ENCODE measurements at places on chromosomes 12 and 14. TPM values are rescaled to one million over a fixed set of nuclear protein-coding genes. Genes with fewer than 3 reads are reported as not detected.

MFAP5 gene
- 31.6 TPM for total RNA-seq

SIRT4 gene
- total RNA-seq: 3.6 TPM

C12orf43 gene
- total RNA-seq: 5.4 TPM

GLIPR1L2 gene
- total RNA-seq: 0.60 TPM

GPR84 gene
- 0.52 TPM for total RNA-seq

ZNF10 gene
- total RNA-seq: 8.7 TPM

TNFAIP2 gene
- total RNA-seq: 23.3 TPM

SERPINA5 gene
- not detected for total RNA-seq

IQSEC3 gene
- not detected for total RNA-seq

DNA sequence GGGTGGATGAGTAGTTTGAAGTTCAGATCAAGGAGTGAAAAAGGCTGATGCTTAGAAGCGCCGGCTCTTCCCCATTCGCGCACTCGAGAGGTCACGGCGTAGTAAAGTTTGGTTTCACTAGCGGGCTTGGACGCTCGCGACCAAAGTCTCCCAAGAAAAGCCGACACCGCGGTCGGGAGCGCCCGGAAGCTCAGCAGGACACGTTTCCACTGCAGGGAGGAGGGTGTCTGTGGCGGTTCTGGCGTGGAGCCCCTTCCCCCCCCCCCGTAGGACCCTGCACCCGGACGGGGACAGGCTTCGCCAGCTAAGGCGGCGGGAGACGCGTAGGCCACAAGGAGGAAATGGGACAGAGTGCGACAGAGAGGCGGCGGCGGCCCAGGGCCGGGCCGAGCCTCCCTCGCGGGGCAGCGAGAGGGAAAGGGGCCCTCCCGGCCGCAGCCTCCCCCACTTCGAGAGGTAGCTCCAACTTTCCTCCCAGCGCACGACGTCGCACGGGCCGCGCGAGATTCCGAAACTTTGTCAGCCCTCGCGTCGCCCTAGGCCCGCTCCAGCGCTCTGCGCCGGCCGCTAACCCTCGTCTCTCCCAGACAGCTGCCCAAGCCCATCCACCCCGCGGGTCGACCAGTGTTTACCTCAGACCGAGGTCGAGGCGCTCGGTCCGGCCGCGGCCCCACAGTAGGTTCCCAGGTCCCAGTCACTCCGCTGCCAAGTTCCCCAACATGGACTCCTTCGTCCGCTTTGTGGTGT, 480 bp downstream of the SCAF11 start:
- peaks cover 45% of the 10 kb centered on the region for H3K4me1 ChIP-seq
- no peaks in the 10 kb centered on the region for H3K36me3 ChIP-seq
- peak; percentile 80 for DNase-seq
- no peaks in the 10 kb centered on the region for H3K27me3 ChIP-seq
- H3K27ac ChIP-seq: peak overlapping the region; percentile 100

DNA sequence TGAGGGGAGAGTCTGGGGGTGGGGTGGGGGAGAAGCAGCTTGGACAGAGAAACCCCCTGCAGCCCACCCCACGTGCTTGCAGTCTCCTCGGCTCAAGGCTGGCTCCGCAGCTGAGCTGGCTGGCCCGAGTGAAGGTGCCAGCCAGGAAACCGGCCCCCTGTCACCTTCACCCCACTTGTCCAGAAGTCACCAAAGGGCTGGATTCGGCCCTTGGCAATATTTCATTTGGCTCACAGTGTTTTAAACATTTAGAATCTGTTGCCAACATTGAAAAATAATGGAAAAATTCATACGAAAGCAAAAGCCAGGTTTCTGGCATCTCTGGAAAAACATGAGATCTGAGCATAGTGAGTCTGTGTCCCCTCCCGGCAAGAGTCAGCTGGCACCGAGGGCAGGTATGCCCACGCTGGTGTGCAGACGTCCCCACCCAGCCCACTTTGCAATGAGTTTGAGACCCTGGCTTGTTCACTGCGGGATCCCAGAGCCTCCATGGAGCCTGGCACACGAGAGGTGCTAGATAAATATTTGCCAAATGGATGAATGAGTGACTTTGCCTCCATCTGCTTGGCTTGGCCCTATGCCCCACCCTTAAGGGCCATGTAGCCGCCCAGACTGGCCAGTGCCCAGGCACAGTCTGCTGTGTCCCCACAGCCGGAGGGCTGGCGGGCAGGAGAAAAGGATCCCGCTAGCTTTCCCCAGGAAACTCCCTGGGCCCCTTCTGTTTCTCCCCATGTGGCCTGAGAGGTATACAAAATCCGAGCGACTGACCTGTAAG, 18.2 kb downstream of the MSI1 start:
- no peak overlapping the region for H3K27ac ChIP-seq
- no peak for DNase-seq
- no peaks in the 10 kb centered on the region for H3K36me3 ChIP-seq
- peaks cover 7% of the 10 kb centered on the region for H3K27me3 ChIP-seq

DNA sequence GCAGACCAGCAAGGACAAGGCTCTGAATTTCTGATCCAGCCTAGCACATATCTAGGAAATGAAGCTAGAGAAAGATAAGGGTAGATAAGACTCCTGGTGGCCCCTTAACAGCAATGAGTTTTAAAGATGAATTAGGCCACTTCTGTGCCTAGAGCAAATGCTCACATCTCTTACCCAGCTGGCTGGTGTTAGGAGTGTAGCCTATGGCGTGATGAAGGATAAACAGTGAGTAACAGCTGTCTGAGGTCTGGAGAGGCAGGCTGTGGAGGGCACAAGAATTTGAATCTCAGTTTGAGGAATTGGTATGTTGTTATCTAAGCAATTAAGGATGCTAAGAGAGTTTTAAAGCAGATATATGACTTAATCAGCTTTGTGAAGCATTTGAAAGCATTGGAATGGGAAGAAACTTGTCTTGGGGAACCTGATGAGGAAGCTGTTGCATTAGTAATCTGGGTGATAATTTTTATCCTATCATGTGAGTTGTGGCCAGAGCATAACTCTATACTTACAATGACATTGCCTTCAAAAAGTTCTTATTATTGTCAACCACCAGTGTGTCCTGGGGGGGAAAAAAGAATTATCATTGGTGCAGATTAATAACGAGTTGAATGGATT, 161.8 kb downstream of the SRGAP1 start:
- no peak for DNase-seq
- no peak overlapping the region for H3K4me3 ChIP-seq
- H3K27me3 ChIP-seq: no peaks in the 10 kb centered on the region
- no peaks in the 10 kb centered on the region for H3K4me1 ChIP-seq
- H3K36me3 ChIP-seq: no peaks in the 10 kb centered on the region

- H3K36me3 ChIP-seq: peaks cover 8% of the 10 kb centered on the region
- H3K4me1 ChIP-seq: no peaks in the 10 kb centered on the region
- no peak overlapping the region for H3K27ac ChIP-seq
- no peak for DNase-seq
- H3K27me3 ChIP-seq: no peaks in the 10 kb centered on the region
Measured at GRCh38 chr12:88063375-88063774, 34.2 kb upstream of the C12orf50 start.

GRCh38 chr12:90055071-90055470, 346.4 kb upstream of the ATP2B1 start:
- no peaks in the 10 kb centered on the region for H3K4me1 ChIP-seq
- no peak overlapping the region for H3K27ac ChIP-seq
- H3K4me3 ChIP-seq: no peak overlapping the region

DNA sequence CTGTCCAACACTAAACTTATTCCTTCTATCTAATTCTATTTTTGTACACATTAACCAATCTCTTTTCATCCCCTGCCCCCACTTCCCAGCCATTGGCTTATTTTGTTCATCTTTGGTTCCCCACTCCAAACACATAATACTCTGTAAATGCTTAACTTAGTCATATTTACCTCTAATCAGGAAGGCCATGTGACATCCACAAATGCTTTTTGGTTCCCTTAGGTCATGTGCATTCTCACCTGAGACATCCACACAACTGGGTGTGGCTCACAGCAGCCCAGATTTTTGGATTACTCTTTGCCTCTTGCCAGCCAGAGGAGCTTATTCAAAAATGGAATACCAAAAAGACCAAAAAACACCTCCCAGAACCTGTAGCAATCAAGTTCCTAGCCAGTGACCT, 28.4 kb downstream of the ARL1 start:
- no peak for DNase-seq
- H3K27me3 ChIP-seq: no peaks in the 10 kb centered on the region
- H3K4me3 ChIP-seq: no peak overlapping the region
- no peak overlapping the region for H3K27ac ChIP-seq
- no peaks in the 10 kb centered on the region for H3K4me1 ChIP-seq
- peaks cover 93% of the 10 kb centered on the region for H3K36me3 ChIP-seq

DNA sequence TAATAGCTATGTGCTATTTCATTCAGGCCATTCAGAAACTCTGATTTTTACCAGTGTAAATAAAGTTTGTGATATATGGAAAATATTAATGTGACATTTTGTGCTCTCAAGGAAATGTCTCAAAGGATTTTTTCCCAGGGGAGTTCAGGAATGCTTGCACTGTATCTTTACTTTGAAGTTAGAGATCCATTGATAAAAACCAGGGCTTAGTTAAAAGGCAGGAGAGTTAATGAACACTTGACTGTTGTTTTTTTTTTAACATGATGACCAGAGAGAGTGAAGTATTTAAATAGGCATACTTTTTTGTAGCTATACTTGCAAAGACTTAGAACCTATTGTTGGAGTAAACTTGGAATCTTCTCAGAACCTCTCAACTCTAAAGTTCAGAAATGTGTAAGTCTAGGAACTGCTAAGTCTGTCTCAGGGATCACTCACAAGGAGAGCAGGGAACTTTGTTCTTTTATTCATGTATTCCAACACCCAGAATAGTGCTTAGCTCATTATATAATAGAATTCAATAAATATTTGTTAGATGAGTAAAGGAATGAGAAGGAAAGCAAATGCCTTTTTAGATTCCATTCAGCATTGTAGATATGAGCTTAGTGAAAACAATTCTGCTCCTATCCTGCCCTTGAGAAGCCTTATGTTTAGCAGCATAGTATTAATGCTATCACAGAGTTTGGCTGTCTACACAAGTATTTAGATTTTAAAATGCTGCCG, 117.5 kb downstream of the DAAM1 start:
- H3K4me1 ChIP-seq: peaks cover 33% of the 10 kb centered on the region
- no peaks in the 10 kb centered on the region for H3K36me3 ChIP-seq
- H3K27ac ChIP-seq: no peak overlapping the region
- no peak overlapping the region for H3K4me3 ChIP-seq
- no peak for DNase-seq
- no peaks in the 10 kb centered on the region for H3K27me3 ChIP-seq

- no peaks in the 10 kb centered on the region for H3K27me3 ChIP-seq
- H3K27ac ChIP-seq: no peak overlapping the region
- H3K36me3 ChIP-seq: peaks cover 49% of the 10 kb centered on the region
- H3K4me3 ChIP-seq: no peak overlapping the region
- H3K4me1 ChIP-seq: peaks cover 56% of the 10 kb centered on the region
Measured at GRCh38 chr12:6386491-6386890, 2.5 kb downstream of the LTBR start.

GRCh38 chr12:127567531-127567930, 699.4 kb upstream of the TMEM132C start:
- H3K4me1 ChIP-seq: no peaks in the 10 kb centered on the region
- DNase-seq: no peak
- H3K4me3 ChIP-seq: no peak overlapping the region
- H3K27me3 ChIP-seq: no peaks in the 10 kb centered on the region

DNA sequence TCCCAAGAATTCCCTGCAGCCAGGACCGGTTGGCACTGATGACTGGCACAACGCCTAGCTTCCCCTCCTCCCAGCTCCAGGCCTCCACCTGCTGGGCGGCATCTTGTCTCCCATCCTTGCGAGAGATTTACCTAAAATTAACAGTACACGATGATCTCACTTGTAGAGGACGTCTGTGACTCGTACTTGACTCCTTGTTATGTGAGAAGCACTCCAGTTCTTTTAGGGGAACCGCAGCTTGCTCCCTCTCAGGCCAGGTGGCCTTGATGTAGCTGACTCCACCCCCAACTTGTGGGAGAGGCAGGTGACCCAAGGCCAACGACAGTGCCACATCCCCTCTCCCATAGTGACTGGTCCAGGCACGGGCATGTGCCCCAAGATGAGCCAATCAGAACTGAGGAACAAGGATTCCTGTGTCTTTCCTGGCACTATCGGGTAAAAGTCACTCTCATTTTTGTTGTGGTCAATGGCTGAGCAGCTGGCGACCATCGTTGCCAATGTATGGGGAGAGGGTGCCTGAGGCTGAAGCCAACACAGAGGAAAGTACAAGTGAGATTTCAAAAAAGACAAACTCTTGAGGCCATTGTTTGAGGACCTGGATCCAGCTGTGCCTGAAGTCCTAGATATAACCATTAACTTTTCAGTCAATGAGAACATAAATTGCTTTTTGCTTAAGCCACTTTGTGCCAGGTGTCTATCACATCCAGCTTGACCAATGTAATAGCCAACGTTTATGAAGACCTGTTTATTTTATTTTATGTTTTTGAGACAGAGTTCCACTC, 208.7 kb downstream of the RBM19 start:
- no peak overlapping the region for H3K27ac ChIP-seq
- peaks cover 54% of the 10 kb centered on the region for H3K27me3 ChIP-seq
- no peak overlapping the region for H3K4me3 ChIP-seq
- no peaks in the 10 kb centered on the region for H3K4me1 ChIP-seq
- no peak for DNase-seq

GRCh38 chr12:118325081-118325480, 47.6 kb downstream of the TAOK3 start:
- no peak for DNase-seq
- H3K27ac ChIP-seq: no peak overlapping the region
- peaks cover 28% of the 10 kb centered on the region for H3K4me1 ChIP-seq
- H3K36me3 ChIP-seq: no peaks in the 10 kb centered on the region

- H3K27me3 ChIP-seq: no peaks in the 10 kb centered on the region
- peaks cover 18% of the 10 kb centered on the region for H3K36me3 ChIP-seq
- H3K4me3 ChIP-seq: no peak overlapping the region
- DNase-seq: no peak
- H3K4me1 ChIP-seq: peaks cover 4% of the 10 kb centered on the region
Measured at GRCh38 chr12:27787559-27787958, 7.5 kb upstream of the MANSC4 start.

GRCh38 chr14:37270629-37271028, 72.9 kb downstream of the MIPOL1 start:
- H3K4me3 ChIP-seq: no peak overlapping the region
- no peaks in the 10 kb centered on the region for H3K27me3 ChIP-seq
- H3K27ac ChIP-seq: no peak overlapping the region
- H3K4me1 ChIP-seq: no peaks in the 10 kb centered on the region

DNA sequence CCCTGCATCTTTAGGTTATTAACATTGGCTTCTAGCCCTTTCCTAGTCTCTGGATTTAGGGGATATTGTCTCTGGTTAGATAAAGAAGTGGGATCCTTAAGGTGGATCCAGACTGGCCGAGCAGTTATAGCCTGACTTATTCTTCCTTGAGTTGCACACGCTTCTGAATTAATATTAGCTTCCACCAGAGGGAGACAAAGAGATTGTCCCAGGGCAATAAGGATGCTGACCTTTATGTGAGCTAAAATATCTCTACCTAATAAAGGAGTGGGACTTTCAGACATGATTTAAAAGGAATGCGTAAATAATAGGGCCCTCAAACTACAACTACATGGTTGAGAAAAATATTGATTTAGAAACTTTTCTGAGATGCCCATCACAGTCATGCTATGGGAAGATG, 139.7 kb downstream of the SLCO1B3 start:
- no peak overlapping the region for H3K27ac ChIP-seq
- no peaks in the 10 kb centered on the region for H3K27me3 ChIP-seq
- no peaks in the 10 kb centered on the region for H3K36me3 ChIP-seq

- H3K4me1 ChIP-seq: no peaks in the 10 kb centered on the region
- no peaks in the 10 kb centered on the region for H3K27me3 ChIP-seq
- H3K36me3 ChIP-seq: no peaks in the 10 kb centered on the region
- H3K27ac ChIP-seq: no peak overlapping the region
Measured at GRCh38 chr12:86727160-86727559, 471.0 kb upstream of the MGAT4C start.

GRCh38 chr12:69321351-69321750, 26.8 kb upstream of the LYZ start:
- DNase-seq: no peak
- H3K4me1 ChIP-seq: no peaks in the 10 kb centered on the region
- H3K27me3 ChIP-seq: no peaks in the 10 kb centered on the region

All from suprapubic skin (tissue), 4 donors.